ENCODE measurements at places on chromosomes 4 and X.

GRCh38 chr4:139453041-139453370, 915 bp upstream of the RAB33B start:
- peak; percentile 45 for DNase-seq

- DNase-seq, result no peak
These were observed at the start of gene DOK7 for GRCh38 chr4:3462790-3463415. Gene DOK7, plus strand, starts transcription at chr4:3463306. Its CDS starts 70 bp downstream, at chr4:3463376.

DNA sequence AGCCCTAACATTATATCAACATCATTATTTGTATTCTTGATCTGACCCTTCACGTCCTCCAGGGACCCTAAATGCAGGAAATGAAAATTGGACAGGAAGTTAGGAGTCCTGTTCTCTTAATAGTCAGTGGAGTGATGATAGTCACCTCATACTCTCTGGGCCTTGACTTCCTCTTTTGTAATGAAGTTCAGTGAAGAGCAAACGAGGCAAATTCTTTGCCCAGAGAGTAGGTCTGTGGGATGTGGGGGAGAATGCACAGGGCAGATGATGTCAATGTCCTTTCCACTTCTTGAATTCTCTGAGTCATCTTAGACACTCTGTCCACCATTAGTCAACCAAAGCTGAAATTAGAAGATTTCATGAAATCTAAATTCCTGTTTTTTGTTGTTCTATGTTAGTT, 17.1 kb upstream of the GPRIN3 start:
- no peak for DNase-seq

DNA sequence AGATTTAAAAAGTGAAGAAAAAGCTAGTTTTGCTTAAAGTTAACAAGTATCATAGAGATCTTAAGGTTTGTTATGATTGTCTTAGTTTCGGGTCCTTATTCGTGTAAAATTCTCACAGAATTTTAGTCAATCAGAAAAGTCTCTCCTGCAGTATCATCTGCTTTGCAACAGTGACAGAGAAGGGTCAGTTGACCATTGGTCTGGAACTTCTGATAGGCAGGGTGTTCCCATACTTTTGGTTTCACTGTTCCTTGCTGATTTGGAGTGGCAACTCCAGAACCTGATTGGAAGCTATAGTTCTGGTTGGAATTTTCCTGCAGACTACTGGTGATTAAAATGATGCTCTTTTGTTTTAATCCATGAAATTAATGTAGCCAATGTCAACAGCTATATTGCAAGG, 1.8 kb downstream of the IL15 start:
- DNase-seq, result no peak

DNA sequence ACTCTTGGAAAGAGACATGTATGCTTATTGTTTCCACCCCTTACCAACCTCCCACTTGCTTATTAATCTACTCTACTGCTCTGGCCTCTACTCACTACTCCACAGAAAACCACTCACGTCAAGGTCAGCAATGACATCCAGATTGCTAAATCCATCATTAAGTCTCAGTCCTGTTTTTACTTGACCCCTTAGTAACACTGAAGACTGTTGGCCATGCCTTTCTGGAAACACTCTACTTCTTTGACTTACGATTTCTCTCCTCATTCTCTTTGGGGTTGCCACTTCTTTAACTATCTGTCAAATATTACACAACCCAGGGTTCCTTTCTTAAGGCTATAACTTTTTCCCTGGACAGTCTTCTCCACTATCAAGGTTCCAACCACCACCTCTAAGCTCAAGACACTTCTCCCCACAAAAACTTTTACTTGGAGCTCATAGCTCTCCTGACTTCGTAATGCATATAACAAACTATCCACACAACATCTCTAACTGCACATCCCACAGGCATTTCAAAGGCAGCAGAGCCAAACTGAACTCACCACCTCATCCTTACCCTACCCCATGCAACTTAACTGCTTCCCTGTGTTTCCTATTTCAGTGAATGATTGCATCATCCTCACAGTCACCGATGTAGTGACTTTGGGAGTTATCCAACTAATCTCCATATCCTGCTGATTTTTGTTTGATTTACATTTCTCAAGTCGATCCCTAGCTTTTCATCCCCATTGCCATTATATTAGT, 15.8 kb upstream of the MAGEA4 start:
- DNase-seq, result no peak

DNA sequence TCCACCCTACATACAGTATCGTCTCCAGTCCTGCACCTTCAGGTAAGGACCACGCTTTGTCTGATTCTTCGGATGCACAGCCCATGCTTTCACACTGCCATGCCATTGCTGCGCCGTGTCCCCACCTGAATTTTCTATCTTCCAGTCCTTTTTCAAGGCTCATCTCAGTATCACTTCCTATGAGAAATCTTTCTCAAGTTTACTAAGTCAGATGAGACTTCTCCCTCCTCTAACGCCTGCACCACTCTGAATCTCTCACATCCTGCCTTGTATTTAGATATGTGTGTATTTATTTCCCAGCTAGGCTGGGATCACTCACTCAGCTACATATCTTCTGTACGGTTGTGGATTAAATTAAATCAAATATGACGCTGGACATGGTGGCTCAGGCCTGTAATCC, 116.8 kb downstream of the SMIM20 start:
- DNase-seq, result no peak

- DNase-seq, result no peak
These were observed 271.6 kb upstream of the ARSJ start for GRCh38 chr4:114251020-114251419.

- DNase-seq, result no peak
These were observed 23.6 kb upstream of the VAMP7 start for GRCh38 chrX:155857561-155857960.

GRCh38 chrX:16870862-16871815, 977 bp upstream of the RBBP7 start:
- no peak for DNase-seq

- DNase-seq, result no peak
These were observed at the start of gene GPR173 for GRCh38 chrX:53048169-53049126. Gene GPR173, plus strand, starts transcription at chrX:53048789. Its CDS starts 27,833 bp downstream, at chrX:53076622.

- no peak for DNase-seq
These were observed 32.9 kb downstream of the USP9X start for GRCh38 chrX:41118156-41118555.

- DNase-seq, result no peak
These were observed 94.9 kb upstream of the GEMIN8 start for GRCh38 chrX:14124562-14124961.

DNA sequence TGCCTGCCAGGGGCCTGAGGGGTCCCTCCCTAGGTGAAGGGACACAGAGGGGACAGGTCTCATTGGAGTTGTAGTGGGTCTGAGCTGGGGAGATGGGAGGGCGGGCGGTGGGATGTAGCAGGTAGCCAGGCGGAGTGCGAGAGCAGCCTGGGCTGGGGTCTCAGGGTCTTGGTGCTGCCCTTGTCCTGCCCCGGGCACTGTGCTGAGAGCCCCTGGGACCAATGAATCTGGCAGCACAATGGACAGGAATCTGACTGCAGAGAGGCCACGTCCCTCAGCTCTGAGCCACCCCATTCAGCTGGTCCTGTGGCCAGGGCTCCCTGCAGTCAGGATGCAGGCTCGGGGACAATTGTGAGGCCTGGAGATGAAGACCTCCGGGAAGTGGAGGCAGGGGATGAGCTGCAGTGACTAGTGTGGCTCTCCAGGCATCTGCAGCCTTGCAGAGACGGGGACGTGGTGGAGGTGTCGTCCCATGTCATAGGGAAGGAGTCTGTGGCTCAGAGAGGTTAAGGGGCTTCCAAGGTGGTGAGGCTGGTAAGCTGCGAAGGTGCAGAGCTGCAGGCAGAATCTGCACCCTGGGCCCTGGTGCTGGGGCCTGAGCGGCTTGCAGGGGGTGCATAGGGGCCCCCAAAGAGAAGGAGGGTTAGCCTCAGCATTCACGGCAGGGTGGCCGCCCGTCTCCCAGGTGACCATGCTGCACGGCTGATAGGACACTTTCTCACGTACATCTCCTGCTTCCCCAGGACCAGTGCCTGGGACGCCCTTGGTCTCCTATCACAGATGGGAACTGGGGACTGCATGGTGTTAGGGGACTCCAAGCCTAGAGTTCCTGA, 20.6 kb downstream of the NSG1 start:
- no peak for DNase-seq

- no peak for DNase-seq
These were observed 38.9 kb upstream of the RBPJ start for GRCh38 chr4:26281881-26282280.

DNA sequence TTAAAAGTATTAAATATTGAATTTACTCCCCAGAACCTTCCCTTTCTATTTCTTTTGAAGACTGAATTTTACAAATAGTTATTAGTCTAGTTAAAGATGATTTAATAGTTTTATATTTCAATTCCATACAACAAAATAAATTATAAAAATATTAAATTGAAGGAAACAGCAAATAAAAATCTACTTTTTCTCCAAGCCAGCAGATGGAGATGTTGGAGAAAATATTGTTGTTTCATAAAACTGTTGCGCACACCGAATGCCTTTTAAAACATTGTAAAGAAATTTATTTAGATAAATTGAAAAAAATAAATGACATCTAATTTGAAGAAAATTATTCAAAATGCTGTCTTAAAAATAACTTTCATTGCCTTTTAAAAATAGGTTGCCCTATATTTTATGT, 5.5 kb downstream of the GRIA2 start:
- no peak for DNase-seq

- no peak for DNase-seq
These were observed 10.7 kb downstream of the USP9X start for GRCh38 chrX:41095908-41096307.

GRCh38 chr4:144674711-144675110, 28.8 kb downstream of the HHIP start:
- DNase-seq, result no peak

GRCh38 chr4:89661173-89661899, 175.6 kb downstream of the SNCA start:
- no peak for DNase-seq

DNA sequence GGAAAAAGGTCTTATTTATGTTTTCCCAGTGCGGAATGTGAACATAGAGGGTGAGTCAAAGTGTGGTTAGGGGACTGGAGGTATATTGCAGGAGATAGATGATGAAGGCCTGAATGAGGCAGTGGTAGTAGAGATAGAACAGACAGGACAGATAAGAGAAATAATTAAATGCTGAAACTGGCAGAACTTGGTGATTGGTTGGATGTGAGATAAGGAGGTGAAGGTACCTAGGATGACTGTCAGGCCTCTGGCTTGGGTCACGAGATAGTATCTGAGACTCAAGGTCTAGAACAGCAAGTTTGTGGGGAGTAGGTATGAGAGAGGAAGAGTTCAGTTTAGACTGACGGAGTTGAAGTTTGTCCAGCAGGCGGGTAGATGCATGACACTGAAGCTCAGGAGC, 3.5 kb downstream of the MND1 start:
- DNase-seq, result no peak

GRCh38 chrX:32289356-32289755, 922.0 kb downstream of the DMD start:
- no peak for DNase-seq

DNA sequence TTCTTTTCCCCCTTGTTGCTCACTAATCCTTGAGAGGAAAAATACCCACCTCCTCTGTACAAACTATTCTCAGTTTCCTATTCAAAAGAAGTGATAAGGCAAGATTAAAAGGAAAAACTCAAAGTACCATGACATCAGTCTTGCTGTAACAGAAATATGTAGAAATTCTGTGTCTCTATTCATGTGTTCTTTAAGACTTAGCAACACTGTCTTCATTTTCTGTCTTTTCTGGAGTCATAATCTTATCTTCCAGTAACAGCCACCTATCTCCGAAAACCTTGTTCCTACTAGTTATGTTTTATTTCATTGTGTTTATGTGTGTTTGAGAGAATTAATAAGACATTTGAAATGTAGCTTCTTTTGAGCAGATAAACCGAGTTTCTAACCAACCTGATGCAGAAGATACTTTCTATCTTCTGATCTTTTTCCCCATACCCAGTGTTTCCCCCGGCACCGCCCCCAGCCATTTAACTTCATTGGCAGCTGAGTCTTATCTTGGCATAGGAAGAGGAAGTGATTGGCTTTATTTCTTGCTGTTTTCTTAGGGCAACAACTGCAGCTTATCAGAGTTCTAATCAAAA, 8.0 kb downstream of the FAM241A start:
- DNase-seq, result no peak

GRCh38 chrX:123267220-123267619, 83.1 kb downstream of the GRIA3 start:
- no peak for DNase-seq

GRCh38 chr4:90118527-90119195, 8.5 kb upstream of the CCSER1 start:
- DNase-seq, result no peak

GRCh38 chrX:98350940-98351339, 1467.2 kb downstream of the RPA4 start:
- DNase-seq, result no peak

GRCh38 chr4:187364851-187365250, 630.7 kb upstream of the ZFP42 start:
- no peak for DNase-seq

- DNase-seq, result no peak
These were observed 91.7 kb downstream of the PPP1R2C start for GRCh38 chrX:42686296-42686695.

DNA sequence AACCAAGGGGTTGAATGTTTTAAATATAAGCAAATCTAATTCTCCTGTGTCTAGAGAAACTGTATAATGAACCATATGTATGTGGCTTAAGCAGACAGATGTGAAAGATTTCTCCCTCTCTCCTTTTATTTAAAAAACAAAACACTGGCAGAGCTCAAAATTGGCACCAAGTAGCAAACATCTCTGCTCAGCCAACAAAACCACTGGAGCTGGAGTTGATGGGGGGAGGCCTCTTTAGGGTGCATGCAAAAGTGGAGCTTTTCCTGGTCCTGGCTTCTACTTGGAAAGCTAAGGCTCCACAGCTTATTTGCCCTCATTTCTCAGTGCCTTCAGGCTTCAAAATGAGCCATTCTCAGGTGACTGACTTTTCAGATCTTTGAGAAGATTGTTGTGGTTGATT, 95.6 kb downstream of the REPS2 start:
- DNase-seq, result no peak

DNA sequence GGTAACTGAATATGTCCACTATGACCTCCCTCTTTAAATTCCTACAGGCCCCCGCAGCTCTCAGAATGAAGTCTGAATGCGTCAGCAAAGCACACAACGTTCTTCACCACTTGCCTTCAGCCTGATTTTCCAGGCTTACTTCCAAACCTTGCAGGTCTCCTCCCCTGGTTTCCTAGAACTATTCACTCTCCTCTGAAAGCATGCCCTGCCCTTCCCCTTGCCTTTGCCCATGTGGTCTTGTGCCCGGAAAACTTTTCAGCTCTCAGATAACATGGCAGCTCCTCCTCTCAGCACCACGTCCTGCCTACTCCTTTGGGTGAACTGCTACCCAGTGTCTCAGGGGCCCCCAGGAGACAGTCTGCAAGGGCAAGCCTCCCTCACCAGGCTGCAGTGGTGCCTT, 268.5 kb upstream of the LDB2 start:
- DNase-seq, result no peak

GRCh38 chr4:70365479-70365878, 4.9 kb downstream of the SMR3A start:
- DNase-seq, result no peak

DNA sequence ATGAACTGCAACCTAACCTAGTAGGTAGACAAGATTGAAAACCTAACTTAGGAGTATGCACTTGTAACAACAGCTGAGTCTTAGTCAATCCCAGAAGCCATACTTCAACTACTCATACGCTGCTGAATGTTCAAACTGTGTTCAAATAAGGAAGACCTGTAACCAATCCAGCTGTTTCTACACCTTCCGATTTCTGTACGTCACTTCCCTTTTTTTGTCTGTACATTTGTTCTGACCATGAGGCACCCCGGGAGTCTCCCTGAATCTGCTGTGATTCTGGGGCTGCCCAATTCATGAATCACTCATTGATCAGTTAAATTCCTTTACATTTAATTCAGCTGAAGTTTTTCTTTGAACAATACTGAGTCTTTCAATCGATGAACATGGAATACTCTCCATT, 89.5 kb downstream of the BMP3 start:
- no peak for DNase-seq
